ENCODE measurements at places on chromosomes 3 and 15.

- H3K27me3 ChIP-seq, result no peaks in the 10 kb centered on the region
- no peaks in the 10 kb centered on the region for H3K4me1 ChIP-seq
- H3K4me3 ChIP-seq, result no peak overlapping the region
- no peak overlapping the region for H3K27ac ChIP-seq
- no peak for DNase-seq
Observed at GRCh38 chr3:151156618-151157216, 46.3 kb downstream of the GPR171 start.

DNA sequence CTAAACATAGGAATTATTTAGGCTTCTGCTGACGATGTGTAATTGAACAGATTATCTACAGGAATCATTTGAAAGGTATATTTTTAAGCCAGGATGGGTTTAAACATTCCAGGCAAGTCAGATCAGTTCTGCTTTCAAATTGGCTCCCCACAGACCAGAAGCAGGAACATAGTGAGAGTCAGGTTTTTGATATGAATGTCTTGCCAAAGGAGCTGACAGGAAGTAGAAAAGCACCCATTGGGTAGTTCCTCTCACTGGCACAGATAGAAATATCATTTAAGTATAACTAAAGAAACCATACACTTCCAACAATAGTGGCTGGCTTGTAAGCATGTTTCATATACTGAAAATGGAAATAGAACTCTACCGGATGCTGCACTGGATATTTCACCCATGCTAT lies 95.2 kb downstream of the CLDN1 start:
- no peaks in the 10 kb centered on the region for H3K36me3 ChIP-seq
- H3K4me1 ChIP-seq, result no peaks in the 10 kb centered on the region
- no peaks in the 10 kb centered on the region for H3K27me3 ChIP-seq
- H3K4me3 ChIP-seq, result no peak overlapping the region
- no peak overlapping the region for H3K27ac ChIP-seq

DNA sequence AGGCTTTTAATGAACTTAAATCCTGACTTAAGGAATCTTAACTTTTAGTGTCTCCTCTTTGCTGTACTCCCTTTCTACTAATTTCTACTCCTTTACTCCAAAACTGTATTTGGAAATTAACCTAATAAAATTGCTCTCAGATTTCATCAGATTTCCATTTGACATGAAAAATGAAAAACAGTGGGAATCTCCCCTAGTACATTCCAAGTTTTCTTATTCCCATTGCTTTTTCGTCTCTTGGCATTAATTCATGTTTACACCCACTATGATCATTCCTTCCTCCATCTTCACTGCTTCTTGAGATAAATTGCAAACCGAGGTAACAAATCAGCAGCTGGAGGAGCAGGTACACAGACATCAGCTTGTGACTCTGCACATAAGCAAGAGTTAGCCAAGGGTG lies 208.7 kb downstream of the VGLL3 start:
- no peak overlapping the region for H3K4me3 ChIP-seq
- H3K36me3 ChIP-seq, result no peaks in the 10 kb centered on the region
- DNase-seq, result no peak

- no peaks in the 10 kb centered on the region for H3K27me3 ChIP-seq
- no peak overlapping the region for H3K4me3 ChIP-seq
- no peaks in the 10 kb centered on the region for H3K36me3 ChIP-seq
Observed at GRCh38 chr3:25536521-25537391, 108.7 kb downstream of the RARB start.

- H3K4me3 ChIP-seq, result no peak overlapping the region
- H3K36me3 ChIP-seq, result no peaks in the 10 kb centered on the region
- H3K27me3 ChIP-seq, result no peaks in the 10 kb centered on the region
- H3K27ac ChIP-seq, result no peak overlapping the region
- DNase-seq, result no peak
- H3K4me1 ChIP-seq, result no peaks in the 10 kb centered on the region
Observed at GRCh38 chr3:13708871-13709595, 160.1 kb downstream of the FBLN2 start.

GRCh38 chr3:58369876-58370275 lies 37.2 kb downstream of the PXK start:
- no peaks in the 10 kb centered on the region for H3K27me3 ChIP-seq
- H3K27ac ChIP-seq, result no peak overlapping the region
- H3K4me1 ChIP-seq, result no peaks in the 10 kb centered on the region
